ENCODE measurements at places on chromosomes 1 and 21.

GRCh38 chr21:45336870-45337269 is 49.2 kb upstream of the POFUT2 start:
- no peak for DNase-seq

- no peak for DNase-seq
Measured at GRCh38 chr1:14742181-14742980, 143.9 kb downstream of the KAZN start.

GRCh38 chr1:156108664-156109241 is 5.8 kb upstream of the LMNA start:
- no peak for DNase-seq

- no peak for DNase-seq
Measured at GRCh38 chr21:44006017-44006619, 6.0 kb upstream of the TRAPPC10 start.

- no peak for DNase-seq
Measured at GRCh38 chr1:23963617-23964234, 4.1 kb downstream of the PNRC2 start.

- peak; percentile 18 for DNase-seq
Measured at GRCh38 chr1:153880962-153881361, 41.8 kb downstream of the GATAD2B start.

- no peak for DNase-seq
Measured at GRCh38 chr1:213622365-213623063, 365.3 kb upstream of the PROX1 start.

DNA sequence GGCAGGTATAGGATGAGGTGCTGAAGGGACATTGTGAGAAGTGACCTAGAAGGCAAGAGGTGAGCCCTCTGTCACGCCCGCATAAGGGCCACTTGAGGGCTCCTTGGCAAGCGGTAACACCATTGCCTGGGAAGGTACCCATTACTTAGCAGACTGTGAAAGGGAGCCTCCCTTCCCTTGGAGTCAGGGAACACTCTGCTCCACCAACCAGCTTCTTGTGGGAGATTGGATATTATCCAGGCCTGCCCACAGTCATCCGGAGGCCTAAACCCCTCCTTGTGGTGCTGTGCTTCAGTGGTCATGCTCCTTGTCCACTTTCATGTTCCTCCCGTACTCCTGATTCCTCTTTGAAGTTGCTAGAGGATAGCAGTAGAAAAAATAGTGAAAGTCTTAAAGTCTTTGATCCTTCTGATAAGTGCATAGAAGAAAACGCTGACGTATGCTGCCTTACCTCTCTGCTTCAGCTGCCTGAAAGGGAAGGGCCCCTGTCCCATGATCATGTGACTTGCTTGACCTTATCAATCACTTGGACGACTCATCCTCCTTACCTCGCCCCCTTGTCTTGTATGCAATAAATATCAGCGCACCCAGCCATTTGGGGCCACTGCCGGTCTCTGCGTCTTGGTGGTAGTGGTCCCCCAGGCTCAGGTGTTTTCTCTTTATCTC is 16.0 kb downstream of the RBBP4 start:
- no peak for DNase-seq

GRCh38 chr1:160404094-160404493 is 3.7 kb downstream of the VANGL2 start:
- no peak for DNase-seq

- no peak for DNase-seq
Measured at GRCh38 chr1:197912739-197913494, 4.3 kb upstream of the LHX9 start.

DNA sequence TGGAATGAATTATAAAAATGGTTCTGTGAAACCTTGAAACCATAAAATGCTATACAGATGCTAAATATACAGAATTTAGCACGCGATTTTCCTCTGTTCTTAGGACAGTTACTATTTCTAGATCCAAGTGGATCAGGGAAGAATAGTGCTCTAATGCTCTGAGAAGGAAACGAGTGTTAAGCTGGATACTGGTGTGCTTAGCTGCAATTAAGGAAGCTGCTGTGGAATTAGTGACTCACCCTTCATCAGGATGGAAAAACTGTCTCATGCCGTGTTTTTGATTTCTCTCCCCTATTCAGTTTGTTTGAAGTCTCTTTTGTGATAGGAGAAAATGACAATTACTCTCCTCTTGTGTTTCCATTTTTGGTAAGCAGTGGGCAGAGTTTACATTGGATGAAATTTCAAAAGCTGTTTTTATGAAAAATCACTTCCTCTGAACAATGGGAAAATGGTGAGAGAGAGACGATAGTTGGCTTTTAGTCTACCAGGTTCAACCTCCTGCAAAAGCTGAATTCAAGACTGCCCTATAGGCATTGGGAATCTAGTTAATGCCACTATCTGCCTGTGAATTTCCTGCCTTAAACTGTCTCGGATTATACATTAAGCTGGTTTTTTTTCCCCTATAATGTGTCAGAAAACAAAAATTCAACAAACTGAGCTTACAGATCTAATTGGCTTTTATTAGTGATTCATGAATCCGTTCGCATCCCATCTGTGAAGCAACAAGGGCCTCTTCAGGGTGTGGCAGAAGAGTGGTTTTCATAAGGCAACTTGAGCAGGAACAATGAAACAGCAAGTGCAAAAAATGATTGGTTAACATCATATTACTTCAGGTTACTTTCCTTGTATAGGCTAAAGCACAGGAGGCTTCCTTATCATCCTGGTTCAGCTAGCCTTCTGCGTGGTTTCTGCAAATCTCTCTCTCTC is 179.8 kb downstream of the ST6GALNAC3 start:
- DNase-seq, result peak; percentile 17

DNA sequence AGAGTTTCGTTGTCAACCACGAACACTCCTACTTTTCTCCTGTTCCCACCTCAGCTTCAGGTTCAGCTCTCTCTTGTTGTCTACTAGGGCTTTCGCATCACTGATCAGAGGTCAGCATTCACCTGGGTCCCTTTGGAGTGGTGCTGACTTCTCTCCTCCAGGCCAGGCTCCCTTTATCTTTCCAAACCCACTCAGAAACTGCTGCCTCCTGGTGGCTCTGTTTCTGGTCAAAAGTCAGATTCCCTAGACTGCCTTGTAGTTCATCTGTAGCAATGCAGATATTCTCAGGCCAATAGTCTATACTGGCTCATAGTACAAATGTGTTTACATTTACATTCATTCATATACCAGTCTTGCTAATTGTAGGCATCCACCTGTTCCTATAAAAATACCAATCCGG is 6.4 kb upstream of the ERI3 start:
- no peak for DNase-seq

- DNase-seq, result no peak
Measured at GRCh38 chr1:147214325-147214724, 10.8 kb downstream of the FMO5 start.

GRCh38 chr1:202834771-202835547 is 24.2 kb downstream of the PCAT6 start:
- DNase-seq, result peak; percentile 24

DNA sequence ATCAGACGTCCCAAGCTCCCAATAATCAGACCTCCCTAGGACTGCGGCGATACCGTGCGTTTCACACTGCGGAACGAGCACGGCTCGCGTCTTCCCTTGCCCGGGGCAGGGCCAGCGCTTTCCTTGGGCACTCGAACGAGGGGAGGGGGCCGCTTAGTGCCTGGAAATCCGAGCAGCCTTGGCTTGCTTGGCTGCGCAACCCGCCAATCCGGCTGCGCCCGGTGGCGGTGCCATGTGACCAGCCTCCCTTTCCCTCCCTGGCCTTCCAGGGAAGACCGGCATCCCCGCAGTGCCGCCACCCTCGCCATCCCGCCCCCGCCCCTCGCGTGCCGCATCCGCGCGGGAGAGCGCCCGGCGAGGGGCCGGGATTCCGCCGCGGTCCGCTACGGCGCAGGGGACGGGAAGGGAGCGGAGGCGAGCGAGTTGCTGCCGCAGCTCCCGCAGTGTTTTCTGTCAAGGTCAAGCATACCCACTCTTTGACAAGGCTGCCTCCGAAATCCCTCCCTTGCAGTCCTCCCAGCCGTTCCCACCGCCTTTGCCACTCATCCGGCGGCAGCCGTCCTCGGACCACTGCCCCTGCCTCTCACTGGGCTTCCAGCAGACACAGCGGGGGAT is 8.3 kb upstream of the RNF19B start:
- DNase-seq, result no peak

- DNase-seq, result no peak
Measured at GRCh38 chr1:24856787-24857506, 73.1 kb downstream of the RUNX3 start.

- DNase-seq, result no peak
Measured at GRCh38 chr1:44831516-44831915, 11.5 kb downstream of the PTCH2 start.

- DNase-seq, result no peak
Measured at GRCh38 chr1:234355782-234356510, 17.3 kb upstream of the COA6 start.
